KBM-7 (cell line): ENCODE measurements at places on chromosomes 5 and 9.

- no peak for DNase-seq
Measured at GRCh38 chr5:54306893-54307292, 3.5 kb downstream of the ARL15 start.

DNA sequence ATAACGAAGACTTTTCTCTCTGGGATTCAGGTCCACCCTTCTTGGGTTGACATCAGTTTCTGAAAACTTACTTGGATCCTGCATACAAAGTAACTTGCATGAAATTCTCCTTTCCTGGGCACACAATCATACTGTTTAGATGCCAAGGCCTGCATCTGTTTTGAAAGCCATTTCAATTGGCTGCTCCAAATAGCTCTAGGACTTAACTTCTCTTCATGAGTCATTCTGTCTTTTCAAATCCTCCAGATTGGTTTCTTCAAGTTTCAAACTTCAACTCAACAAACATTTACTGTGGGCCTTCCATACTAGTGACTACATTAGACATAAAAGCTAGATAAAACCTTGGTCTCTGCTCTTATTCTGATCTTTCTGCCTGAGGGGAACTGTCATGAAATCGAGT, 54.8 kb upstream of the HMHB1 start:
- no peak for DNase-seq

- no peak for DNase-seq
Measured at GRCh38 chr9:91198405-91198804, 163.3 kb downstream of the AUH start.

GRCh38 chr5:17276445-17276844, 59.0 kb downstream of the BASP1 start:
- no peak for DNase-seq

GRCh38 chr9:106916466-106917235, 53.7 kb downstream of the ZNF462 start:
- peak; percentile 69 for DNase-seq

DNA sequence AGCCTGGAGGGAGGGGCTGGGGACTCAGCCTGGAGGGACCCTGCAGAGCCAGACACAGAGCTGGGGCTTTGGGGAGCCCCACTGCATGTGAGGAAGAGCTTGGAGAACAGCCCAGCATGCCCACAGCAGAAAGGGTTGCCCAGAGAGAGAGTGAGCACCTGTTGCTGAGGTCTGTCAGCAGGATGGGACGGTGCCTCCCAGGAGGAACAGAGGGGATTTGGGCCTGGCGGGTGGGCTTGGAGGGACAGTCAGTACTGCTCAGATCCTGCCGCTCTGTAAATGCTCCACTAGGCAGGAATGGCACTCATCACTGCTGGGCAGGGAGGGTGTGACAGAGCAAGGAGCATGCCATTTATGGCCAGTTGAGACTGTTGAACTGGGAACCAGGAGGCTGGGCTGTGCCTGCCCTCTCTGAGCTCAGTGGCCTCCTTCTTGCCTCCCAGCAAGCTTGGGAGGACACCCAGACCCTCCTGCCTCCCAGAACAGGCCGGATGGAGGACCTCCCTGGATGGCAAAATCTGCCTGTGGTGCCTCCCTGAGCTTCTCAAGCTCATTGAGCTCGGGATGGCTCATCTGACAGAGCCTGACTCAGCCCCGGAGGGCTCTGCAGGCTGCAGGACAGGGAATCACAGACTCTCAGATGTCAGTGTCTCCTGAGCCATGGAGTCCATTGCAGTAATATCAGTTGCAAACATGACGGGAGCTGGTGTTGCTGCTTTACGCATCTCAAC, 786 bp upstream of the HRCT1 start:
- DNase-seq = no peak

GRCh38 chr9:78807286-78807685, 510.4 kb downstream of the PSAT1 start:
- DNase-seq = no peak

DNA sequence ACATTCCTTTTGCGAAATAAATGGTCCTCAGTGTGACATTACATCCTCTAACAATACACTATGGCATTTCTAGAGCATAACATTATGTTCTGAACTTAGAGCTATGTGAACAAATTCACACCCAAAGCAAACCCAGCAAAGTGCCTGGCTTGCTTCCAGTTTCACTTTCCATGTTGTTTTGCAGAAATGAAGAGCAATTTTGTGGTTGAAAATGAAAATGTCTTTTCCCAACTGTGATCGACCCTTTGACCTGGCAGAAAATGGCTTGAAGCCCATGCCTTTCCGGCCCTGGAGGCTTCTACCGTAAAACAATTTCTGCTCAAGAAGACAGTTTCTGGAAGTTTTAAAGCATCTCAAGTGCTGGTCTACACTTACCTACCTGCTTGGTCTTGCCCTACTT, 344.7 kb upstream of the RGMB start:
- no peak for DNase-seq

DNA sequence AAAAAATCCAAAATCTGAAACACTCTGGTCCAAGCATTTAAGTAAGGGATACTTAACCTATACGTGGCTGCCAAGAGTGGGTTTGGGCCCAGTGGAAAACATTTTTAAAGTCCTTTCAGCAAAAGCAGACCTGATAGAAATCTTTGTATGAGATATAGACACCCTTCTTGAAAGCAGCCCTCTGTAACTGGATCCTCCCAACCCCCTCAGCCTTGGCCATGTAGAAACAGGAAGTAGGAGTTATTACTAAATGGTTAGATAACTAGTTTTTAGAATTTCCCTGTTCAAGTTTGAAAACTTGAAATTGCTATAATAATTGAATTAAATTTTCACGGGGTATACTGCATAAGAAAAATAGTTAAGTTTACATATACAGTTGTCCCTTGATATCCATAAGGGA, 111.3 kb upstream of the PCA3 start:
- DNase-seq = peak; percentile 66

- no peak for DNase-seq
Measured at GRCh38 chr9:82890865-82891264, 172.1 kb downstream of the RASEF start.

DNA sequence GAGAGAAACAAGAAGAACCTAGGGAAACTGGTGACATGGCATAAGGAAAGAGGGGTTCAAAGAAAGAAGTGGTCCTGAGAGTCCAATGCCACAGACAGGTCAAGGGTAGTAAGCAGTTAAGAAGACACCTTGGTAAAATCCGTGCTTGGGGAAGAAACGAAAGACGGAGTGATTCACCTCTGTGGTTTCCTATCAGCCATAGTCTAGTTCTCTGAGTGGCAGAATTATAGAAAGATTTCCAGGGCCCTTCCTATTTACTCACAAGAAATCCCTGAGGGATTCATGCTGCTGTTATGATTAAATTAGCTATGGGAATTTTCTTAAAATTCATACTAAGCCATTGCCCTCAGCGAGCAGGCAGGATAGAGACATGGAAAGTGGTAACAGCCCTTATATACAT, 31.7 kb downstream of the IL33 start:
- no peak for DNase-seq

DNA sequence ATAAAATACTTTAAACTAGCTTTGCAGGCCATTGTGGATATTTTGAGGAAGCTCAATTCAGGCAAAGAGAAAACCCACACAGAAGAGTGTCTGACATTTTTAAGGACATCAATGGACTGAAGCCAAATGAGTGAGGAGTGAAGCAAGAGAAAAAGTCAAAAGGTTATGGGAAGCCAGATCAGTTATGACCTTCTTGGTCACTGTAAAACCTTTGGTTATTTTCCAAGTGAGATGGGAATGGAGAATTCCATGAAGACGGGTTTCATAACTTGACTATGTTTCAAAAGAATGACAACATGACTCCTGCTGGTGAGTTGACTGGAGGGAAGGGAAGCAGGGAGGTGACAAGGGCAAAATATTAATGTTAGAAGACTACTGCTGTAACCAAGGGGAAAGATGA, 585.2 kb downstream of the EFNA5 start:
- DNase-seq = no peak

DNA sequence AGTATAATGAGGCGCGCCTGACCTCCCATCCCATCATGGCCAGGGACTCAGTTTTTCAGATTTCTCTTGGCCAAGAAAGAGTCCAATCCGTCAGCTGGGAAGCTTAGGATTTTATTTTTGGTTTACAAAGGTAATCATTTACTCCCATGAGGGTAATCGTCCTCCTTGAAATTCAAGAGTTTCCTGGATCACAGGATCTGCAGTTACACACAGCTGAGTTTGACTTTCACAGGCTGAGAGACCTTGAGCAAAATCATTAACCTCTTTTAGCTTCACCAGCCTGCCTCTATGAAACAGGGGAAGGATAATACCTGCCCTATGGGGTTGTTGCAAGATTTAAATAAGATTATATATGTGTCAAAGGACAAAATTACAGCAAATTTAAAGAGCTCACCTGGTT, 15.4 kb upstream of the AK3 start:
- DNase-seq = no peak

- no peak for DNase-seq
Measured at GRCh38 chr9:33341182-33341581, 50.9 kb downstream of the NFX1 start.

GRCh38 chr9:34862836-34863235, 95.2 kb upstream of the PHF24 start:
- DNase-seq = peak; percentile 32

DNA sequence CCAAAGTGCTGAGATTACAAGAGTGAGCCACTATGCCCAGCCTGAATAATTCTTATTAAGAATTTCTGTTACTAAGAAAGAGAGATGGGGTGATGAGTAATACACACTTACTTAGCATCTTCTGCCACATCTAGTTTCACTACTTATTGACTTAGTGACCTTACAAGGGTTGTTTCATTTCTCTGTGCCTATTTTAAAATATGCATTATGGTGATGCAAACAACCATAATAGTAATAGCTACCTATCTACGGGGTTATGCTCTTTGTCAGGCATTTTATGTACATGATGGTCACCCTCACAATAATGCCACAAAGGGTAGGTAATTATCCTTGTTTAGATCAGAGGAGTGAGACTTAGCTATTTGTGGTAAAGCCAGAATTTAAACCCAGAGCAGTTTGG, 499.0 kb upstream of the SGCD start:
- no peak for DNase-seq

- no peak for DNase-seq
Measured at GRCh38 chr9:69760278-69760610, 433 bp upstream of the PTAR1 start.

DNA sequence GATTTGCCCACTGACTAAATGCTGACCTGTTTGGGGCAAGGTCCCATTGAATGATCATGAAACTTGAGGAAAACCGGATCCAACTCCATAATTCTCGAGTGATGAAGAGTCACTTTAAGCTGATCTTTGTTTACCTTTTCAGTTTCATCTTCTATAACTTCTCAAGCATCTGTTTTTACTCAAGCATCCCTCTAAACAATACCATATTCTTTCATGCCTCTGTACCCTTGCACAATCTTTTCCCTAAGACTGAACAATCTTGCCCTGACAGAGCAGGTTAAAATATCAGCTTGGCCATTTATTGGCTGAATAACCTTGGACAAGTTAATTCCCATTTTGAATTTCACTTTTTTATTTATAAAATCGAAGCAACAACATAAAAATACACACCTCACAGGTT, 39.8 kb downstream of the TYRP1 start:
- no peak for DNase-seq

DNA sequence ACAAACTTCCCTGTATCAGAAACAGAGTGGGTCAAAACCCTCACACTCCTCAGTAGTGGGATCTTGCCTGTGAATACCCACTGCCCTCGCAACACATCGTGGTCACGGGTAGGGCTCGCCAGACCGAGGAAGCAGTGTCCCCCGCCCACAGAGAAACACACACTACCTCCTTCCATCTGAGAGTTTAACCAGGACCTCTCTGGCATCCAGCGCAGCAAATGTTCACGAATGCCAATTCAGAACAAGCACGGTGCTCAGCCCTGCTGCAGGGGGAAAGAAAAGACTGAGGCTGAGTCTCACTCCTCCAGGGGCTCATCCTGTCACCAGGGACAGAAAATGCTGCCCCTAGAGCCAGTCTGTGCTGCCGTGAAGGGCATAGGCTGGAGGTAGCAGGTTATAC, 42.5 kb upstream of the SYNPO start:
- no peak for DNase-seq

- no peak for DNase-seq
Measured at GRCh38 chr9:136240941-136241340, 4.7 kb downstream of the QSOX2 start.

DNA sequence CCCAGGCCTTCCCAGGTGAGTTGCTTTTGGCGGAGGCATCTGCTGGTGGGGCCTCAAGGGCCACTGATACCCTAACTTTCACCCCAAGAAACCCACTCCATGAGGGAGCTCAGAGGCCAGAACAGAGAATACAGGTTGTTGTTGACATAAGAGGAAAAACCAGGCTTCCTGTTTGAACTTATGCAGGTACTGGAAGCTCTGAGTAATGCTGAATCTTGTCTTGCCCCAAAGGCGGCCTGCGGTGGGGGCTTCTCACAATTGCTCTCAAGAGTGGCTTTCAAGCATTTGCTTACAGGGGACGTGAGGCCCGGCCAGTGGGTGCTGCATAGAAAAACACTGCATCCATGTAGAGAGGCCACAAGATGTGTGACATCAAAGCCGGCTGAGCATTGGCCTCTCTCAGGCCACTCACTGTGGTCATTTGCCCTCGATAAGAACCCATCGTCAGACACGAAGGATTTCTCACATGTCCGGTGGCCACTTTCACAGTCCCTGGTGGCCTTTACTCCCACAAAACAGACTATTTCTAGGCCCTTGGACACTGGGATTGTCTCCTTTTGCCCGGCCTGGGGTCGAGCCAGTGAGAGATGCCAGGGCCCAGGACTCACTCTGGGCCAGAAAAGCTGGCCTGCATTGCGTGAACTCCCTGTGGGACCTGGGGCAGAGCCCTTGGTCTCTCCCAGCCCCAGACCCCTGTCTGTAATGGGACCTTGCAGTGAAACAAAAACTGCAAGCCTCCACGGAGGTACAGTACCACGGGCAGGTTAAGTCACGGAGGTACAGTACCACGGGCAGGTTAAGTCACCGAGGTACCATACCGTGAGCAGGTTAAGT, 34.5 kb upstream of the TCF7 start:
- DNase-seq = no peak

DNA sequence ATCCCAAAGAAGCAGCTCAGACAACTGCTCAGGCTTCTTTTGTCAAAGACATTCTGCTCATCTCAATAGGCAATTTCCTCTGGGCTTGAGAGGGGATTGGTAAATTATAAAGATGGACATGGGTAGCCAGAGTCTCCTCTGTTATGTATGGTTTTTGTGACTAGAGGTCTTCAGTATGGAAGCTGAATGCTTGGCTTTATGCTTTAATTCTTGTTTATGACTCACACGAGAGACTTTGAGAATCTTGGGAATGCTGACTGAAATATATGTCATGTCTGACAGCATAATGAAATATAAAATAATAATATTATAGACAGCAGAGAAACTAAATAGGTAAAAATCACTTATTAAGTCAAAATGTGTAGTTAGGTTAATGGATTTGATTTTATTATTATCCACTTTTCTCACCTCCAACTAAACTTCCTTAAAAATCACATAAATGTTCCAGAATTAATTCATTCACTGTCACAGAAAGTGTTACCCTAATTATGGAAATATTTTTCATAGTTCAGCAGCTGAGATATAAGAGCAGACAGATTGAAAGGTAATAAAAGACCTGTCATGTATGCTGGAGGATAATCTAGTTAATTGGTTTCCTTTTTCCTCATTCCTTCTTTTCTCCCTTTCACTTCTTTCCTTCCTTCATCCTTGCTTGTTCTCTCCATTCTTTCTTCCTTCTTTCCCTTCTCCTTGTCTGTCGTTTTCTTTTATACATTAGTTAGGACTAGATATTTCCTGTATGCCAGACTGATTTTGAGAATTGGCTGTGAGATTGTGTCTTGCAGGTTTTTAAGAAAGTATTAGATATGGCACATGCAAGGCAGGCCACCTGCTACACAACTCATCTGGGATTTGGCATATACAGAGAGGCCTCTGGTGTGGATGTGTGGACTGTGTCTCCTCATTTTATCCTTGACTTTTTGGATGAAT, 1866.1 kb upstream of the NUDT12 start:
- DNase-seq = no peak

- DNase-seq = peak; percentile 67
Measured at GRCh38 chr5:169637549-169638121, 560 bp downstream of the DOCK2 start.
